LHCN-M2 (cell line): ENCODE measurements at places on chromosomes 12 and 14. TPM values are rescaled to one million over a fixed set of nuclear protein-coding genes. Genes with fewer than 3 reads are reported as not detected.
A peak's percentile ranks its signal among the peaks of the same experiment; 100 is the strongest.

- DNase-seq: no peak
Measured at GRCh38 chr12:51349026-51349425, 2.5 kb upstream of the CELA1 start.

The NYNRIN gene
- total RNA-seq: 0.06 TPM in 2 replicates

DNA sequence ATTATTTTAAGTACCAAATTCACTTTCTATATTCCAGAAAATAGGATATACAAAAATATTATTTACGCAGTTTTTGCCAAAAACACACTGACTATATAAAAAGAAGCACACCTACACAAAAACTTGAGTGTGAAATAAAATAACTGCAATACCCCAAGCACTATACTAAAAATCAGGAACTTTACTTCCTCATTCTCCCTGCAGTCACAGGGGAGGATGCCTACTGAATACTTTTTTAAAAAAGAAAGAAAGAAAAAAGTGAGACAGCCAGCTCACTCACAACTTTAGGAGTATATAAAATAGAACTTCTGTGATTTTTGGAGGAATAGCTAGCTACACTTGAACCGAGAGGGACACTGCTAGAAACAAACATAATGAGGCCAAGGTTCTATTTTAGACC is 12.2 kb downstream of the RPS6KA5 start:
- no peak for DNase-seq

- no peak for DNase-seq
Measured at GRCh38 chr14:63100552-63100951, 55.3 kb upstream of the KCNH5 start.

DNA sequence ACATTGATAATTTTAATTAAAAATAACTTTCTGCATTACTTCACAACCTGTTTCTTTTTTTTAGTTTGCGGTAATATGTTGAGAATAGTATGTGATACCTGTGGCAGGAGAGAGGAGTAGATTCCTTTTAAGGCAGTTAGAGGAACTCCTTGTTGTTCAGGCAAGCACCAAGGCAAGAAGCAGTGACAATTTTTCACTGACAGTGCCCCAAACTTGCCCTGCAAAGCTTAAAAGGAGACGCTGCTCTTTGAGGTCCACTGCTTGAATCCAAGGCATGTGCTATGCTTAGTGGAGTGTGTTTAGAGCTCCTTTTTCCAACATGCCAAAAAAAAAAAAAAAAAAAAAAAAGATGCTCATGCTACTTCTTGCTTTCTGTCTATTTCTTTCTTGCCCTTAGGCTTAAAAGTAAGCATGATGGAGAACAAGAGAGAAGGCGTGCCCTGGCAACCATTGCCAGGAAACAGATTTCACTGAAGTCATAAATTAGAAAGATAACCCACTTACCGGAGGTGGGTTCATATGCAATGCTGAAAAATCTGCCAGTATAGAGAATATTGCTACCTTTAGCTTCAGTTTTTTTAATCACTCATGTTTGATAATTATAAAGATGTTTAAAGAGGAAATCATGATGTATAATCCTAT is 58.3 kb upstream of the DYRK2 start:
- no peak for DNase-seq

The SLC2A14 gene
- not detected in 2 replicates for total RNA-seq

DNA sequence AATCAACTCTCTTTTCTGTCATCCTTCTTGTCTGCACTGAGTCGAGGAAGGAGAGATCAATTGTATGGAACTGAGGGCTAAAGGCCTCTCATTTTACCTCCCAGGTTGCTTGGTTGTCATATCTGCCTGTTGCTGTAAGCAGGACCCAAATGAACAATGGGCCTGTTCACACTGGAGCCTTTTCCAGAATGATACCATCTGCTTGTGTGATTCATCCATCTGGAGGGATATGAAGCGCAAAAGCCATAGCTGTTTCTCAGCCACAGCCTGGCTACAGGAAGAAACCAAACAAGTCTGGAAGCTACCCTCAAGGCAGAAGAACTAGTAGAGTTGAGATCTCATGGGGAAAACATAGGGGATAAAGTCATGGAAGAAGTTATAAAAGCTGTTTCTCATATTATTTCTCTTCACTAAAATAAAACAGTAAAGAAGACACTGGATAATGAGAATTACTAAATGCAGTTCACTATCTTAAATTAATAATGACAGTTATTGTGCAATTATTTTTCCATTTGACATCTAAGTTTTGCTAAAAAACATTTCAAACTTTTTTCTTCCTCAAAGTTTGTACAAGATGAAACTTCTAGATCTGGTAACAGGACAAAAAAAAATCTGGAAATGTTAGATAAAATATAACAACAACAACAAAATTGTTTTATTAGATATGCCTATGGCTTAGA is 106.3 kb downstream of the SPTSSA start:
- peak; percentile 53 for DNase-seq

The KCNH3 gene
- 0.11 TPM in 1 of 2 replicates, not detected in the other for total RNA-seq

GRCh38 chr14:50342221-50343078 is 30.3 kb downstream of the DMAC2L start:
- peak; percentile 79 for DNase-seq

The PLEKHH1 gene
- total RNA-seq: 0.06 TPM in 1 of 2 replicates, not detected in the other

GRCh38 chr12:76064904-76065303 is 19.6 kb downstream of the NAP1L1 start:
- peak; percentile 11 for DNase-seq
